ENCODE measurements at places on chromosomes 1 and 21.

DNA sequence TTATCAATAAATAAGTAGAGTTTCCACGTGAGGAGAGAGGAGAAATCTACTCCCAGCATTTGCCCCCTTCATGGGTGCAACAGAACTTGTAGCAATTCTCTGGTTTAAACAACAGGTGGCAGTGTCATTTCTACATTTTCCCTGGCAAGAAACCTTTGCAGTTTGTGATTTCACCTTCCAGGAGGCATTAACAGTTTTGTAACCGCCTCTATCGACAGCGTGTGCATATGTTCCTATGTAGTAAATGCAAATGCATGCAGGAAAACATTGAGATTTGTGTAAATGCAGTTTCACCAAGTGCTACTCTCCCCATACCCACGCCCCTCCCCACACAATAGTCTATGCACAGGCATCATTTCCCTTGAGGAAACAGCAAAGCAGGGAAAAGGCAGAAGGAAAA is 494.7 kb downstream of the SMYD3 start:
- DNase-seq: no peak

DNA sequence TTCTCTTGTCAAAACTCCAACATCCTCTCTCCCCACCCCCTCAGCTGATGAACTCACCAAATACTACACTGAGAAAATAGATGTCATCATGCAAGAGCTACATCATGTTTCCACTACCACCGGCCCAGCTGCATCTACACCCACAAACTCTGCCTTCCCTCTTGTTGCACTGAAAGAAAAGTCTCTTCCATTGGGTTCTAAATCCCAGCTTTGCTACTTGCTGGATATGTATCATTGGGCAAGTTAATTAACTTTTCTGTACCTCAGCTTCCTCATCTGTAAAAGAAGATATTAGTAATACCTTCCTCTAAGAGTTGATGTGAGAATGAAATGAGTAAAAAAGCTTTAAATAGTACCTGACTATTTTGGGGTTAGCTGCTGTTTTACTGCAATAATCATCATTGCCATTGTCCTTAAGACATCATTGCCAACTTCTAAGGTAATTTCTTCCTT is 108.6 kb downstream of the OLFML2B start:
- no peak for DNase-seq

DNA sequence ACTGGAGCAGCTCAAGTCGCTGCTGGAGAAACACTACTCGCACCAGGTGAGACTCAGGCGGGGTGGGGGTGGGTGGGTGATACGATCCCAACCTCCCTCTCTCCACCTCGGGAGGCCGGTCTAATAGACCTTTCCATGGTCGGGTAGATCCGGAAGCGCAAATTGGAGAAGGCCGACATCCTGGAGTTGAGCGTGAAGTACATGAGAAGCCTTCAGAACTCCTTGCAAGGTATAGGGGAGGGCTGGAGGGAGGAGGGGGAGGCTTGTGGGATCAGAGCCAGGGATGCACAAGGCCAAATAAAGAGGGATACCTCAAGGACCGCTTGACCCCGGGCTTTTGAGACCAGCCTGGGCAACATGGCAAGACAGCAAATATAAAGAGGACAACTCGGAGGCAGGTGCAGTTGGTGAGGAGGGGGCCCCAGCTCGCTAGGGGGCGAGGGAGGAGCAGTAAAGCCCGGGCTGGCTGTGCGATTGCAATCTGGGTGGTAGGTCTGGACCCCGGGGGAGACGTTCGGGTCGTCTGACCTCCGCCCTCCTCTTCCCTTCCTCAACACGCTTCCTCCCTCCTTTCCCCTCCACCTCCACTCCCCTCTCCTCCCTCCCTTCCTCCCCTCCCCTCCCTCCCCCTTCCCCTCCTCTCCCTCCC is 546 bp downstream of the HES3 start:
- DNase-seq: no peak

DNA sequence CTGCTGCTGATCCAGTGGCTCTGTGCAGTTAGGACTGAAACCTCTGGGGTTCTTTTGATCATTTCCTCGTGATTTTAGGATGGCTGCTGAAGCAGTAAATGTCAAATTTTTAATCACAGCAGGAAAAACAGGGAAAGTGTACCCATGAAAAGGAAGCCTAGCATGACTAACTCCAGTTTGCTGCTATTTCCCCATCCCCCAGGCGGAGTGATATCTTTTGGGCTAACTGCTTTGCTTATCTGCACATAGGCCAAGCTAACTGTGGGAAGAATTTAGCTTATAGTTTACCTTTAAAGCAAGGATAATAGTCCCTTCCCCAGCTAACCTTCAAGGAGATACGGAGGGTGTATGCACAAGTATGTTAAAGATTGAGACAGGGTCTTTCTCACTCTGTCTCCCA is 149.8 kb upstream of the TNR start:
- DNase-seq: no peak

Data from KG1 (cell line).